ENCODE measurements at places on chromosomes 12 and 14.

GRCh38 chr12:53543539-53543938 lies 36.3 kb upstream of the NPFF start:
- DNase-seq: peak; percentile 65

DNA sequence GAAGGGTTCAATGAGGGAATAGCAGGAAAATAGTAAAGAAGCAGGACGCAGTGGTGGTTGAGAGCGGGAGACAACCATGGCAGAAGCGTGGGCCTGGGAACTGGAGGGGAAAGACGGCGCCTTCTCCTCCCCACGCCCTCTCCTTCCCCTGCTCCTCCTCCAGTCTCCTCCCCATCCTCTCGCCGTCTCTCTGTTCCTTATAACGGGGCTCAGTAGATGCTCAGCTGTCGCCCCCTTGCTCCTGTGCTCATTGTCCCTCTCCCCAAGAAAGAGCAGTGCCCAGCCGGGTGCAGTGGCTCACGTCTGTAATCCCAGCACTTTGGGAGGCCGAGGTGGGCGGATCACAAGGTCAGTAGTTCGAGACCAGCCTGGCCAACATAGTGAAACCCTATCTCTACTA lies 142.0 kb downstream of the BCL11B start:
- no peak for DNase-seq

- DNase-seq: no peak
These were observed 71.1 kb downstream of the AVPR1A start for GRCh38 chr12:63079791-63080502.

- DNase-seq: no peak
These were observed 36.8 kb downstream of the NIN start for GRCh38 chr14:50794068-50794645.

DNA sequence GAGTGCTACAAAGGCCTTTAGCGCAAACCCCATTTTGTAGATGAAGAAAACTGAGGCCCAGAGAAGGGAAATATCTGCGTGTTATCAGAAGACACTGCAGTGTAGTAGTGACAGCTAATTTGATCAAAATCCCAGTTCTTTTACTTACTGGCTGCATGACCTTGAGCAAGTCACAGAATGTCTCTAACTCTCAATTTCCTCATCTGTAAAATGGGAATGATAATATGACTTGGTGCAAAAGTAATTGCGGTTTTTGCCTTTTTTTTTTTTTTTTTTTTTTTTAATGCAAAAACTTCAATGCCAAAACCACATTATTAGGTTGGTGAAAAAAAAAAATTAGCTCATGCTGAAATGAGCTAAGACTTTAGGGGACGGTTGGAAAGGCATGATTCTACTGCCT lies 69.7 kb downstream of the C12orf75 start:
- no peak for DNase-seq

GRCh38 chr14:55373784-55374705 lies 37.6 kb downstream of the ATG14 start:
- peak; percentile 72 for DNase-seq

GRCh38 chr14:101729382-101729781 lies 32.1 kb upstream of the PPP2R5C start:
- no peak for DNase-seq

DNA sequence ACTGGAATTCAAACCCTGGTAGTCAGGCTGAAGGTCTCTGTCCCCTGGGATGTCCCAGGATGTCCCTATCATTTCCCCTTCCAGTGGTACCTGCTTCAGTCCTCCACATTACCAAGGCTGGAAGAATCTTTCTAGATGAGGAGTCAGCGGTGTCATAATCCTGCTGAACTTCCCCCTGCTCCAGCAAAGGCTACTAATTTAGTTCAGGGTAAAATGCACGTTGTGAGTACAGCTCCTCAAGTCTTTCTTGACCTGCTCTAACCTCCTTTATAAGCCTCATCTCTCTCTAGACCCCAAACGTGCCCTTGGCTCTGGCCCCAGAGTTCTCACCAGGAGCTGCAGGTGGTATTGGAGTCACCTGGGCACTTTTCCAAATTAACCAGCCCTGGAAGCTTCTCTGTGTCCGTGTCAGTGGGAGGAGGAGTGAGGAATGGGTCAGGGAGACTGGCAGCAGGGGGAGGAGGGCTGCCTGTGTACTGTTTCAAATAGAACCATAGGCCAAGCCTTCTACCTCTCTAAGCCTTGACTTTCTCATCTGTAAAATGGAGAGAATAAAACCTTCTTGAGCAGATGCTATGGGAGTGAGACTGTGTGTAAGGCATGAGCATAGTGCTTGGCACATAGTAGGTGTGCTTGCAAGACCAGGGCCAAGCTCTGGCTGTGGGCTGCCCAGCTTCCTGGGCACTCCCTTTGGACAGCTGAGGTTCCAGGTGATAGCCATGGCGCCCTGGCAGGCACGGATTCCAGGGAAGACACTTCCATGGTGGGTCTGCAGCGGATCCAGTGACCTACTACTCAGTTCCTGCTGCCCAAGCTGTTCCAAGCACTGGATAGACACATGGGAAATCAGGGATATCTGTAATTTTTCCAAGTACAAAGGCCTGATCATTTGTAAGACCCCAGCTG lies 24.5 kb downstream of the ASB2 start:
- DNase-seq: no peak

DNA sequence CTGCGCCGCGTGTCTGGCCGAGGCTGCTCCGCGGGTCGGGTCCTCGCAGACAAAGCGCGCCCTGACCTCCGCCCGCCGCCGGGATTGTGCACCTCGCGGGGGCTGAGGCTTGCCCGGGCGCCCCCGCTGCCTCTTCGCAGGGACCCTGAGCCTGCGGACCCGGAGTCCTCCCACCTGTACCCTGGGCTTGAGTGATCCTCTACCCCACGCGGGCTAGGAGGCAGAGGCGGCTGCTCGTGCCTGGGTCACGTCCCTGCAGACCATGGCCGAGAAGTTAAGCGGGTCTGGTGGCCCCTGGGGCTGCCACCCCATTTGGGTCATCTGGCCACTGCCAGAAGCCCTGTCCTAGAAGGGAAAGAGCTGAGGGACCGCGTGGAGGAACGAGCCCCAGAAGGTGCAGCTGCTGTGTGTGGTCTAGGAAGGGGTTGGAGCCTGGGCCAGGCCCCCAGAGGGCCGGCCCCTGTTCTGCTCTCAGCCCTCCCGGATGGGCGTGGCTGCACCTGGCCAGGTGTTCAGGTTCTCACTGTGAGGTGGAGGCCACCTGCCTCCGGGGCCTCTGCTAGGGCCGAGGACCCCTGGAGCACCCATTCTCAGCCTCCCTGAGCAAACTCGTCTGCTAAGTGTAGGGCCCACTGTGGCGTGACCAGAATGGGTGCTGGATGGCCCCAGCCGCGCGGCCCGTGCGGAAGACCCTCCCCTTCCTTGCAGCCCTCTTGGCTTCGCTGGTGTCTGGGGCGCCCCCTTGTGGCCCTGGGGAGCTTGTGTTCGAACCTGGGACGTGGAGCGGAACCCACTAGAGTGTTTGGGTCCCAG lies 49.6 kb downstream of the LRCOL1 start:
- DNase-seq: peak; percentile 67

DNA sequence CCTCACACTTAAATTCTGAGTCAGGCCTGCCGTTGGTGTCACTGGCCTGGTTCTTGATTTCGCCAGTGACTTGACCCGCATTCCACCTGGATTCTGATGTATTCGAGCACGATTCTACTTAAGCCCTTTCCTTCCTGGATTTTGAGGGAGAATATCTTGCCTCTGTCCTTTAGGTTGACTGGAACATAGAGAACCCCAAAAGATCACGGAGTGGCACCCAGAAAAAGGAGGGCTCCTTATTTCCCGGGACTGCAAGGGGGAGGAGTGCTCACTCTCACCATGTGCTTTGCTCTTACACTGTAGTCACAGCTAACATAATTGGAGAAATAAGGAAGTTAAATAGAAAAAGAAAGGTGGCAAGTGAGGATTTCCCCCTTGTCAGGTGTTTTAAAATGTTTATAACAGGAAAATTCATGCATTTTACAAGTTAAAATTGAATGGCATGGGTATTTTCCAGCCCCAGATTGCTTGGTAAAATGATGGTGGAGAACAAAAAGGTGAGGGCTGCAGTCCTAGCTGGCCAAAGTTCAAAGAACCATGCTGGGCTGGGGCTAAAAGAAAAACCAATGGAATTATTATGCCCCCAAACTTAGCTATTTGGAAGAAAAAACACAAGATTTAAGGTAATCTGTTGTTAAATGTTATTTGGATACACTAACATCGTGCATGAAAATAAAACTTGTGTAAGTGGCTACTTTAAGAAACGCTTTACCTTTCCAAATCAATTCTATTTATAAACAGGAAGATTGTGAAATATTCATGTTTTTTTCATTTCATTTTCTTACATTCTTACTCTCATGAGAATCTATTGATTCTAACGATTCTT lies 8.9 kb downstream of the FOXA1 start:
- no peak for DNase-seq

DNA sequence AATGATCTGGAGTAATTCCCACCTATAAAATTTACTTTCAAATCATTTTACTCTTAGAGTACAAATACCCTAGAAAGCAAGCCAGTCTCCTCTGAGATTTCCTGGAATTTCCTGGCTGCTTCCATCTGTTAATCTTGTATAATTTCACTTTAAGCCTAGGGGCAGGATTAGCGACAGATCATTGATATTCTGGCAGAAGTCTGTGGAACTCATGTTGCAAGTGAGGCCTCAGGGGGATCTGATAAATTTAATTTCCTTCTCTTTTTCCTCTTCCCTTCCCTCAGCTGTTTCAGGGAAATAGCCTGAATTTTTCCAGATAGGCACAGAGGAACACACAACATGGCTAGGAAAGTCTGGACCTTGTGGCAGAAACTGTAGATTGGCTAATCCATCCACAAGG lies 5.9 kb upstream of the KRT6A start:
- no peak for DNase-seq

DNA sequence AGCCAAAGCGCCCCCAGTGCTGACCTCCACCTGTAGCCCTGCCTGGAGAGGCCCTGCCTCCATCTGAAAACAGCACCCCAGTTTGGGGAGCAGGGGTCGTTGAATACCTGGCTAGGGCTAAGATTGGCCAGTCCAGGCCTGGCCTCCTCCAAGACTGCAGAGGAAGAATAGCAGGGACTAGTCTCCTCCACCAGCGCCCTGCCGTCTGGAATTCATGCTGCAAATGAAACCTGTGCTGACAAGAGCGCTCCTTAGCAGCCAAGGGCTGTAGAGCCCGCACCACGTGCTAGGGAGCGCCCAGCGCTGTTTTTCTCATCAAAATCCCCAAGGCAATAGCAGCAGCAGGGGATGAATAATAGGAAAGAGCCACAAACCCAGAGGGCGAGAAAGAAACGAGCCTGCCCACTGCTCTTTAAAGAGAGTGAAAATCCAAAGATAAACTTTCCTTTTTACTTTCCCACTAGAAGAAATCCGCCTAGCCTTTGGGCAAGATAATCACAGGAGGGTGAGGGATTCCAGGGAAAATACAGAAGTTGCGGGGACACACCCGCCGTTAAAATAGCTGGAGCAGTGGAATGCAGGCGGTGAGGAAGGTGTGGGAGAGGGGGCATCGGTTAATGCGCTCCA lies 3.3 kb downstream of the COL2A1 start:
- no peak for DNase-seq

- no peak for DNase-seq
These were observed 57.2 kb upstream of the SCN8A start for GRCh38 chr12:51533799-51534198.

- DNase-seq: no peak
These were observed 8.6 kb downstream of the ARHGAP9 start for GRCh38 chr12:57470970-57471656.

DNA sequence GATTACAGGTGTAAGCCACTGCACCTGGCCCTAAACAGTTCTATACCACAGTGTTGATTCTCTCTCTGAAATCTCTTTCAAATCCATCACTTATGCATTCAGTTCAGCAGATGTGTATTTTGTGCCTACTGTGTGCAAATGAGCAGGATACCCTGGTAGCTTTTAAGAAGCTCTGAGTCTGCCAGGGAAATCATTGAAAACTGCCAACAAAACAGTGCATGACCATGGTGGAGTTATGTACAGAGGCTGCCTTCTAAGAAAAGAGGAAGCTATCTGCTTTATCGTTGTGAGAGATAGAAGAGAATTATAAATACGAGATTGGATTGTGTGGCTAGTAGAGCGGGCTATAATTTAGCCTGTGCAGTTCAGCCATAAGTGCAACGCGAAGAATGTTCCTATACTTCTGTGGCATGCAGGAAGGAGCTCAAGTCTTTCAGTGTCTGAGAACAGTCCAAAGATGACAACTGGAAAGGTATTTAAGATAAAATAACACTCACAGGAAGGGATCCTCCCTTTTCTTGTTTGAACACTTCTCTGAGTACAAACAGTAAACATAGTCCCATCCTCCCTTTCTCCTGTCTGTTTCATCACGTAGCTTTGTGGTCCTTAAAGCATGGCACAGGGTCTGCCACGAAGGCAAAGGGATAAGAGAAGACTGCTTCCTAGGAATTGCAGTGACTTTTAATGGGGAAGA lies 4.3 kb downstream of the DIP2B start:
- DNase-seq: no peak

GRCh38 chr14:99481745-99482099 lies 513 bp downstream of the CCNK start:
- peak; percentile 44 for DNase-seq

GRCh38 chr12:109731231-109731731 lies 17.7 kb downstream of the FAM222A start:
- DNase-seq: no peak

DNA sequence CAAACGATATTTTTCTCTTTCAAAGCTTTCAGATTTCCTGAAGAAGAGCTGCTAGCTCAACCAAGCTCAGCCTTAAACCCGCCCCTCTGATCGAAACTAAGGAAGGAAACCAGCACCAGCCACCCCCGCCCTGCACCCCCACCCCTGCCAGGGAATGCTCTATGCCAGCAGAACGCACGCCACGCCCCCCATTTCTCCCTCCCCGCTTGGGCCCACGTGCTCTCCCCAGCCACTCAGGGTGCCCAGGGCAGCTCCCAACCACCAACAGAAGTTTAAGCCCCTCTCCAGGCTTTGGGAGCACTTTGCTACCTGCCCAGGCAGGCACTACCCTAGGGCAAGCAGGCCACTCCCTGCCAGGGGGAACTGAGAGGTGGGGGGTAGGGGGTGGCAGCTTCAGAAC lies 18.8 kb upstream of the KRT78 start:
- peak; percentile 32 for DNase-seq

DNA sequence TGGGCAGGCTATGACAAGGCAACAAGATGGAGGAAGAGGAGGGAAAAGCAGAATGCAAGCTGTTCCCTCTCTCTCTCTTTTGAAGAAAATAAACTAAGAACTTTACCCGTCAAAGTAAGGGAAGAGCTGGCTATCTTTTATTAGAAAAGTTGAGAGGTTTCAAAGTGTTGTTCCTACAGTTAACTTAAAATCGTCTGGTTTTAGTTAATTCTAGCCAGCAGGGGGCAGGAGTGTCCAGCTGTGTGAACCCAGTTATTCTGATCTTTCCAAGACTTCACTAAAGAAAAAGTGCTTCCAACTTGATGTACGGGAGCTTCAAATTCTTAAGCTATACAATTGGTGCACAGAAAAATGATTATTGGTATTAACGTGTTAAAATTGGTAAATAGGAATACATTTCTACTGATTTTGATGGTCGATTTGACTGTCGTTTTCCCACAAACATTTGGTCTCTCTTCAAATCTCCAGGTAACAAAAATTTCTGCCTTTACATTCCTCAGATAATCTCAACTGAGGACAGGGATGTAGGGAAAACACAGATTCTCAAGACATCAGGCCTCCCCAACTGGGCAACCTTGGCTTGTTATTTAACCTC lies 28.4 kb upstream of the MON2 start:
- DNase-seq: peak; percentile 60

Data from CD4-positive, alpha-beta T cell treated with Interleukin-21 for 1 hour (primary cell).